ENCODE measurements at places on chromosomes 2 and 18.

GRCh38 chr2:181746844-181747243, 66.5 kb upstream of the NEUROD1 start:
- DNase-seq, result no peak

GRCh38 chr18:78517973-78518372, 461.6 kb upstream of the SALL3 start:
- DNase-seq, result no peak

- no peak for DNase-seq
These were observed 153.9 kb upstream of the ERBB4 start for GRCh38 chr2:212692466-212692865.

DNA sequence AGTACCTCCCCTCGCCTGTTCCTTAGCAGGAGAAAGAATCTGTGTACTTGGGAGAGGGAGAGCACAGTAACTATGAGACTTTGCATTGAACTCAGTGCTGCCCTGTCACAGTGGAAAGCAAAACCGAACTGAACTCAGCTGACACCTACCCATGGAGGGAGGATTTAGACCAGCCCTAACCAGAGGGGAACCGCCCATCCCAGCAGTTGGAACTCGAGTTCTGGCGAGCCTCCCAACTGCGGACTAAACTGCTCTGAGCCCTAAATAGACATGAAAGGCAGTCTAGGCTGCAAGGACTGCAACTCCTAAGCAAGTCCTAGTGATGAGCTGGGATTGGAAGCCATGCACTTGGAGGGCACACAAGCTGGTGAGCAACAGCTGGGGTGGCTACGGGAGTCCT, 110.4 kb downstream of the GRB14 start:
- no peak for DNase-seq

- DNase-seq, result no peak
These were observed 249.4 kb downstream of the ALPK2 start for GRCh38 chr18:58379443-58379842.

- DNase-seq, result no peak
These were observed 18.3 kb downstream of the CDC42EP3 start for GRCh38 chr2:37653093-37653492.

DNA sequence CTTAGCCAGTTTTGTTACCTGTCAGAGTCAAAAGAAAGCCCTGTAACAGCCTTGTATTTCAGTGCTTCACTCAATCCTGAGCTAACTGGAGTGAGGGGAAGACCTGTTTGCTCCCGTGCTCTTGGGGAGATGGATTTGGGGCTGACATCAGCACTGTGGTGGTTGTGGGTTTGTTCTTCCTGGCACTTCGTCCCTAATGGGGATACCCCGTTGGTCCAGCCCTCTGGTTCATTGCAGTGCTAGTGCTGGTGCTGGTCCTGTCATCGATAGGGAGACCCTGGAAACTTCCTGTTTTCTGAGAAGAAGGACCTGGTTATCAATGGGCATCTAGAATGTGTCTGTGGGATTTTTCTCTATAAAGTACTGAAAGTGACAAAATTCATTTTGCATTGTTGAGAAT, 205.4 kb downstream of the ZNF407 start:
- DNase-seq, result no peak

GRCh38 chr2:10502803-10503107, 54.6 kb upstream of the ODC1 start:
- no peak for DNase-seq

GRCh38 chr2:233593201-233593600, 24.2 kb upstream of the UGT1A8 start:
- DNase-seq, result no peak

- no peak for DNase-seq
These were observed 30.5 kb downstream of the DNMT3A start for GRCh38 chr2:25310965-25311864.

DNA sequence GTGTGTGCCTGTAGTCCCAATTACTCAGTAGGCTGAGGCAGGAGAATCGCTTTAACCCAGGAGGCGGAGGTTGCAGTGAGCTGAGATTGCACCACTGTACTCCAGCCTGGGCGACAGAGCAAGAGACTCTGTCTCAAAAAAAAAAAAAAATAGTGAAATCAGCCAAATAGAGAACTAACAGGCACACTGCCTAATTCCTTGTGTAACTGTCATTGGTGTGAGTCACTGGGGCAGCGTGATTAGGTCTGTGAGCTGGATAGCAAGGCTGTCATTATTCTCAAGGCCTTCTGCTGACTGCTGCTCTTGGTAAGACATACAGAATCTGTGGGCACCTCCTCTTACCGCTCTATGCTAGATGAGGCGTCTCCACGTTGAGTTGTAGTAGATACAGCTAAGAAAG, 270.3 kb downstream of the NEDD4L start:
- DNase-seq, result no peak

DNA sequence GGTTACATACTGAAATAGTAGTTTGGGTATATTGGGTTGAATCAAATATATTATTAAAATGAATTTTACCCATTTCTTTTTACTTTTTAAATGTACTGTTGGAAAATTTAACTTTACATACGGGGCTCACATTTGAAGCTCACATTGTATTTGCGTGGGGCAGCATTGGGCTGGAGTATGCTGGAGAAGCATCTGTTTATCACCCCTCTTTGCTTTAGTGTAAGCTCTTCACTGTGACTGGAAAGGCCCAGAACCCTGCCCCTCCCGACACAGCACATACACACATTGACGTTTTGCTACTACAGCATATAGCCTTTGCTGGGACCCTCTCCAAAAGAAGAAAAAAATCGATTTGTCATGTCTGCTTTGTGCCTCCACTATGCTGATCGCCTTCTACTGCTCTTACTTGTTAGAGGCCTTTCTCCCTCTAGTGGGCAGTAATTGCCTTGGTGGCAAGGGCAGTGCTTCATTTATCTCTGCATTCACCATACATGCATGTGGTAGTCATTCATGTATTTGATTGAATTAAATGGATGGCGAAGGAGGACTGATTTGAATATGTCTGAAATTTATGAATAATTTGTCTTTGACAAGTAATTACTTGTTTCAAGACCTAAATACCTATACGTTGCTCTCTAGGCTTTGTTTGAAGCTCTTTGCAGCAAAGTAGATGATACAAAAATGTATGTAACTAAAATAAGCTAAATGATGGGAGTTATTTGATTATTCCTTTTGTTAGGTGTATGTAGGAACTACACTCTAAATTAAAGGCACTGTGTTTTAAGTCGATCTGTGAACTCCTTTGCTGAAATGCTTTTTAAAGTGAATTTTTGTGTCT, 37.4 kb downstream of the VAPA start:
- DNase-seq, result no peak

DNA sequence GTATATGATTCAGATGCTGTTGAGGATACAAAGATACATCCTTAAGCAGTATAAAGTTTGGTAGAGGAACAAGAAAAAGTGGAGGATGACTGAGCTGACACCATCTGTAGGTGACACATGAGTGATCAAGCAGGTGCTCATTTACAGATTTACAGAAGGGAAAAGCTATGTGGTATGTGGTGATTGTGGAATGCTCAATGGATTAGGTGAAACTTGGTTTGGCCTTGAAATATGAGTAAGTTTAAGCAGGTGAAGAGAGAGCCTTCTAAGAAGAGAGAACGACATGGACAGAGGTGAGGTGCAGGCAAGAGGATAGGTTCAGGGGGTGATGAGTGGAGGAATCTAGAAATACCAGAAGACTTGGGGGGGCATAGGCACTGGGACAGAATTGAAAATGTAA, 5.9 kb downstream of the ASXL3 start:
- DNase-seq, result no peak

GRCh38 chr18:60024857-60025256, 125.1 kb downstream of the PMAIP1 start:
- DNase-seq, result no peak

GRCh38 chr18:478681-479080, 21.8 kb downstream of the COLEC12 start:
- DNase-seq, result no peak

- no peak for DNase-seq
These were observed 205.8 kb downstream of the PRKCE start for GRCh38 chr2:45857275-45857609.

DNA sequence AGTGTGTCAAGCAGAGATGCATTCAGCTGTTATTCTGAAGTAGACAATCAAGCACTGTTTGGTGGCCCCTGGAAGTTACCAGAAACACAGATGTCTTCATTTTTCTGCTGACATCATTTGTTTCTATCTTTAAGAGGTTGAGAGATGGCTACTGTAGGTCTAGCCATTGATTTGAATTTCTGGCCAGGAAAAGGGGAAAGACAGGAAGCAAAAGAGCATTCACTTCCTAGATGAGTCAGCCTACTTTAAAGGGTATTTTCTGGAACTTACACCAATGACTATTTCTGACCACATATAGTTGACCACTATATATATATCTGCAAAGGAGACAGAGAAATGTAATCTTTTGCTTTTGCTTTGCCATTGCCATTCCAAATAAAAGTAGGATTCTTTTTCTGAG, 900.1 kb upstream of the SOX11 start:
- DNase-seq, result no peak

GRCh38 chr2:179234658-179235240, 29.9 kb downstream of the SESTD1 start:
- DNase-seq, result no peak

DNA sequence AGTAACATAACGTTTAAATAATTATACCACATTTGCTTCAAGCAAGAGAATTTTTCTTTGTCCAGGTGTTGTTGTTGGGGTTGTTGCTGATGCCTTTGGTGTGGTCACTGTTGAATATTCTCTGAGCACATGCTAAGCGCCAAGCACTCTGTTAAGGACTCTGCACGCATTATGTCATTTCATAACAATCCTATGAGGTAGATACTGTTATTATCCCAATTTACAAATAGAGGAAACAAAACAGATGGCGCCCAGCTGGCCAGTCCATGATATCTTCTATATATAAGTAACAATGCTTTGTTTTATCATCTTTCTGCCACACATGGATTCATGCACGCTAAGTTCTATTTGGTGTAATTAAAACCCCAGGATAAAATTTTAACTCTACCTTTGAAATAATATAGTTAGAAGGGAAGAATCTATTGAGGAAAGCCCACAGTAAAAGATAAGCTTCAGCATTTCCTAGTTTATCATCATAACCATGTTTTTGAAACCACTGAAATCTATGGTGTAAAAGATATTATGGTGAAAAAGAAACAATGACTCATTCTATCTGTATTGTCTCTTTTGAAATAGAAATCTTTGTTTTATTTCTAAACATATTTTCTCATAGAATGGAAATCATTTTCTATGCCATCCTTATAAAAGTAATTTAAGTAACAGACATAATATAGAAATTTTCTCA, 199.7 kb downstream of the PID1 start:
- DNase-seq, result no peak

DNA sequence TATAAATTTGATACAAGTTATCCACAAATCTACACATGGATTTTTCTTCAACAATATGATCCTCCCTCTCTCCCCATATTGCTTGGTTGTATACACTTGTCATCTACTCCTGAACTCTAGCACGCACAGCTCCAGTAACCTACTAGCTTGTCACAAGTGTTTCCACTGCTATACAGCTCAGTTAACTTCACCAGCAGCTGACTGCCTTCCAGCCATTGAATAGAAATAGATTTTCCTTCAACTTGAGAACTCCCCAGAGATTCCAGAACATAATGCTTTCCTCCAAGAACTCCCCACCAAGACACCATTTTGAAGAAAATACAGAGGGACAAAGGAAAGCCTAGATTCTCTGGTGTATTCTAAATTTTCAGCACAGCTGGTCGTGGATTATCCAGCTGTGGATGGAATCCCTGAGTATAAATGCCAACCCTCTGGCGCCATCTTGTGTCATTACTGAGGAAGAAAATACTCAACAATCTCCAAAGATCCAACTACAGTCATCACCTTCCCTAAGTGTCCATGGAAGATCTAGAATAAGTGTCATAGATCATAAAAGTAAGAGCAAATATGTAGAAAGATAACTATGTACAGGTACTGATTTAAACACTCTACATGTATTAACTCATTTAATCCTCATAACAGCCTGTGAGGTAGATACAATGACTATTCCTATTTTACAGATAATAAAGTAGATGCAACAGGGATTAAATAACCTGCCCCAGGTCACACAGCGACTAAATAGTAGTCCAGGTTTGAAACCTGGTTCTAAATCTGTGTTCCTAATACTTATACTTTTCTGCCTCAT, 156.7 kb downstream of the ARHGAP28 start:
- DNase-seq, result no peak

DNA sequence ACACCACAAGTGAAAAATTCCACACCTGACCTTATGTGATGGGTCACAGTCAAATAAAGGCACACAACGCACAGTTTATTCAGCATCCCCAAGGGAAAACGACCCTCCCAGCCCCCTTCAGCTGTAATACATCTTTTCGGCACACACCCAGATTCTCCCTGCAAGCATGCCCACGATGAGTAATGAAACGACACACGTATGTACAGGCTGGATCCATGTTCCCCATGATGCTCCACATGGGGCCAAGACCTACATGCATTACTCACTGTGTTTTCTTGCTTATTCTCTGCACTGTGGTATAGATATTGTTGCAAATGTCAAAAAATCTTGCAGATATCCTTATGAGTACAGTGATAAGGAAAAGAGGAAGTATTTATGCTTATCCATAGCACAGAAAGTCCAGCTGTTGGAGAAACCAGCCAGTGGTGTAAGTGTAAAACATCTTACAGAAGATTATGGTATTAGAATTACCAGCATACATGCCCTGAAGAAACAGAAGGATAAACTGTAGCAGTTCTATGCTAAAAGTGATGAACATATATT, 32.5 kb upstream of the SGPP2 start:
- DNase-seq, result no peak

- no peak for DNase-seq
These were observed 55.6 kb downstream of the ANKRD44 start for GRCh38 chr2:197254776-197255530.

- no peak for DNase-seq
These were observed 247.6 kb downstream of the SLC8A1 start for GRCh38 chr2:40204268-40204667.

- DNase-seq, result no peak
These were observed 140.8 kb downstream of the FAM210A start for GRCh38 chr18:13585379-13586153.

GRCh38 chr2:130825231-130825965, 11.3 kb upstream of the ARHGEF4 start:
- DNase-seq, result no peak

GRCh38 chr2:172397148-172397834, 30.1 kb upstream of the ITGA6 start:
- no peak for DNase-seq

GRCh38 chr2:151570191-151570590, 160.5 kb downstream of the RIF1 start:
- no peak for DNase-seq

GRCh38 chr2:64750001-64750816, 96.5 kb upstream of the SERTAD2 start:
- DNase-seq, result no peak

- no peak for DNase-seq
These were observed 23.6 kb downstream of the ASAP2 start for GRCh38 chr2:9230051-9230802.

GRCh38 chr2:112032689-112033465, 22.2 kb upstream of the TMEM87B start:
- no peak for DNase-seq
